ENCODE measurements at places on chromosomes 3 and 15.

DNA sequence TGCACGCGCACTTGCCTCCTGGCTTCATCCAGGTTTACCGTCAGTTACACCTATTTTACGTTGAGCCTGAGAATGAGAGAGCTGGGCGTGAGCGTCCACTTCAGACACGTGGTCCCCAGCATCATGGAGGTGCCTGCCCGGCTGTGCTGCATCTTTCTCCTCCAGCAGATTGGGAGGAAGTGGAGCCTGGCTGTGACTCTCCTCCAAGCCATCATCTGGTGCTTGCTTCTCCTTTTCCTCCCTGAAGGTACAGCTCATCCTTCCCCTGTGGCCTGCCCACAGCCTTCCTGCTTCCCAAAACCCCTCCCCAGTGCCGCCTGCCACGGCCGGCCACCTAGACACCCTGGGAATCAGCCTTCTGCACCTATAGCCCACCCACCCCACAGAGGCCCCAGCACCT lies 31.6 kb downstream of the SLC22A14 start:
- no peak for DNase-seq

DNA sequence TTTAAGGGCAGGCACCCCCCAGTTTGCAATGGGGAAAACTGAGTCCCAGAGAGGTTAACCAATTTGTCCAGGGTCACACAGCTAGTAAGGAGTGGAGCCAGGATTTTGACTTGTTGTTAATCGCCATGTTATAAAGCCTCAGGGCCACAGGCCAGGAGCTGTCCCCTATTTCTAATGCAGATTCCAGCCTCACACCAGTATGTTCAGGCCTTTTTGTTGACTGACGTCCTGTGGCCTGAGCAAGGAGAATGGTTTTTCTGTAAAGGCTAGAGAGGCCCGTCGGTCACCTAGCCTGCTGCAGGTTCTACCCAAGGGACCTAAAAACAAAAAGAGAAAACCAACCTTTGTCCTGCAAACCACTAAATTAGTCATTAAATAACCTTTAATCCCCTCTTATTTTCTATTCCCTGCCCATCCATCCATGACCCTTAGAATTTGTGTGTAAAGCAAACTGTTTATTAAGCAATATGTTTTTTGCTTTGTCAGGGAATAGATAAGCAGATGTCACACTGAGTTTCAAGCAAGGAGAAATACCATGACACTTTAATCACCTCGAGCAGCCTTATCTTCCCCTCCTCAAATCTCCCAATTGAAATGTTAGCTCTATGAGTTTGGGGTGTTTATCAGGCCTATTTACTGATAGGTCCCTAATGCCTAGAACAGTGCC lies 14.1 kb downstream of the ACOX2 start:
- DNase-seq = no peak

DNA sequence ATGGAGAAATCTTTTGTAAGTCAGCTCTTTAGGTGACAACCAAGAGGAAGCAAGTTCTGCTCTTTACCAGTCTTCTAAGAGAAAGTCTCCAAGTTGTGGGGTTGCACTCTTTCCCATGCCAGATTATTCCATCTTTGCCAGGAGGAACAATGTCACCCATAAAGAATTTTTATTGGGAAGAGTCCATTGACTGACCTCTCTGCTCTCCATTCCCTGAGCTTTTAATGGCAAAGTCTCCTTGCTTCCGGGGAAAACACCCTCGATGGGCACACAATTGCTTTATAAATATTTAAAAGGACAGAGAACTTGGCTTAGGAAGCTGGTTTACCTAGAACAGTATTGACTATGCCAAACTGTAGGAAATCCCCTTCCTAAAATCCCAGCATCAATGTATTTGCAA lies 19.9 kb upstream of the UBE2E1 start:
- no peak for DNase-seq

DNA sequence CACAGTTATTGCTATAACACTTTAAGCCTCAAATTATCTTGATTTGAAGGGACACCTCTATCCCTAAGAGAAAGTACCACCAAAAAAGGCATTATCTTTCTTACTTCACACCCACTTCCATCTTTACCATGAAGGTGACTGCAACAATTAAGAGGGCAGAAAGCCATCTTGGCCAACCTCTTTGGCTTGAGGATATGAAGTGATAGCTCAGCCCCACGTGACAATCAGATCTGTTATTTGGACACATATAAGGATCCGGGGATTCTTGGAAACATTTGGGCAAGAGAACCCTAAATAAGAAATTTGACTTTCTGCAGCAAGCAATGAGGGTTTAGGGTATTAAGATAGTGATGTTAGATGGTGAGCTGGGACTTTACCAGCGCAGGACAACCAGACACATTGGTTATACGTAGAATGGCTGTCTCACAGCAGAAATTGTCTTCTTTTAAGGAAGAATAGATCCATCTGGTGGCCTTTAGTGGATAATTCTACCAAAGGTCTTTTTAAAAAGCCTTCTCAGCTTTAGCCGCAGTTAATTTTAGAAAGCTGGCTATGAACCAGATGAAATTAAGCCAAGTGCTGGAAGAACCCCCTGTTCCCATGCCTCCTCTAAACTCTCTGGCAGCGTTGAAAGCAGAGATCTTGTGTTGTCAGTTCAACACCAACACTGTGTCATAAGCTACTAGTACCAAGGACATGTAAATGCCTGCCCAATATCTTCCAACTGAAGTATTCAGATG lies 12.3 kb downstream of the HCLS1 start:
- DNase-seq = no peak

GRCh38 chr3:120022729-120023128 lies 71.5 kb downstream of the GSK3B start:
- DNase-seq = no peak

DNA sequence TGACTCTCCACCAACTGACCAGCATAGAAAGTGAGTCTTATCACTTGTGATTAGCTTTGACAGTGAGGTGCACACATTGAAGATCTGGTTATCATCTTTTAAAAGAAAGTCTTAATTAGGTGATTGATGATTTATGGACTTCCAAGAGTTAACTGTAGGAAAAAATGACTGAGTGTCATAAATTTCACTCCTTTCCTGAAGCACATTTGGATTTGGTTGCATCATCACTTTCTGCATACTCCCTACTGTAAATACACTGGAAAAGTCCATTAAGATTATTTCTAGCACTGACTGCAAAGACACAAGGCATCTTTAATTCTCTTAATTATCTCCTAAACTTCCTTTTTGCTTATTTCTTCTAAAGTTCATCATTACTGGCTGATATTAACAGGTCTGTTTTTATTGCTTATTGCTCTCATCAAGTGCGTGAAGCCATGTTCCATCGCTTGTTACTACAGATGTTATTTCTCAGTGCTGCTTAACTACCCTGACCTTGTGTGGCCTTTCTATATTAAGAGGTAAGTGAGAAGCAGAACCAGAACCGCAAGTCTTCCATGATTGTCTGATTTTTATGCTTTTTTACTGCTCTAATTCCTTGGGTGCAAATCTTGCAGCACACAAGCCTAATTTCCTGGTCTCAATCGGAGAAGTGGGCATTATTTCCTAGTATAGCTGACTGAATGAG lies 153.2 kb downstream of the MEIS2 start:
- DNase-seq = no peak

DNA sequence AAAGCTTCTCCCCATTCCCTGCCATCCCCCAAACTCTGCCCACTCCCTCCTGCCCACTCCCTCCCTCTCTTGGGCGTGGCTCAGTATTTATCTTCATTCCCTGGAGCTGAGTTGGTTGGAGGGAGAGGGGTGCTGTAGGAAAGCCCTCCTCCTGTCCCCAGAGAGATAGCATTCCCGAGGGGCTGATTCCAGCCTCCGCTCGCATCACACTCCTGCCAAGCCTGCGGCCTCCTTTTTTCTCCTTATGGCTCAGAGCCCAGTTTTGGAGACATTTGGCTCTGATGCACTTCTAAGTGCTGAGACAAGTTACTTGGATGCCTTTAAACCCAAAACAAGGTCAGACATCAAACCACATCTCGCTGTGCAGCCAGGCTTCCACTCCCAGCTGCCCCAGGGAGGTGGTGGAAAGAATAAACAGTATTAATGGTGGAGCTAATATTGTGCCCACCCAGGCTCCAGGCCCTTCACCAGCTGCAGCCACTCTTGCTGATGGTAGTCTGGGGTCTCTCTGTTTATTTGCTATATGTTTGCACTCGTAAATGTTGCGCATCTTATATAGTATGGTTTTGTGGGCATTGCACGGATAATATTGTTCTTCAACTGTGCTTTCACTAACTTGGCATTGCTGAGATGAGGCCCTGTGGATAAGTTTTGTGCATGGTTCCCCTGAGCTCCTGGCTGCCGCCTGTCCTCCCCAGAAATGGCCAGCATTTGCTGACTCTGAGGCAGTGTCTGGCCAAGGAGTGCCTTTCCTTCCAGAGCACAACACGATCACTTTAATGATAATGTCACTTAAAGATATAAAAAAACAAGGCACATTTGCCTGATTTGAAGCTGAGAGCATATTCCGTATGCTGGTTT lies 157.2 kb downstream of the LRRC28 start:
- no peak for DNase-seq

GRCh38 chr3:171396048-171396447 lies 64.2 kb downstream of the TNIK start:
- no peak for DNase-seq

- no peak for DNase-seq
Measured at GRCh38 chr15:73802431-73803041, 49.4 kb upstream of the INSYN1 start.

- DNase-seq = no peak
Measured at GRCh38 chr3:88775026-88775690, 332.3 kb upstream of the EPHA3 start.

GRCh38 chr3:160831401-160831800 lies 75.4 kb downstream of the PPM1L start:
- no peak for DNase-seq

DNA sequence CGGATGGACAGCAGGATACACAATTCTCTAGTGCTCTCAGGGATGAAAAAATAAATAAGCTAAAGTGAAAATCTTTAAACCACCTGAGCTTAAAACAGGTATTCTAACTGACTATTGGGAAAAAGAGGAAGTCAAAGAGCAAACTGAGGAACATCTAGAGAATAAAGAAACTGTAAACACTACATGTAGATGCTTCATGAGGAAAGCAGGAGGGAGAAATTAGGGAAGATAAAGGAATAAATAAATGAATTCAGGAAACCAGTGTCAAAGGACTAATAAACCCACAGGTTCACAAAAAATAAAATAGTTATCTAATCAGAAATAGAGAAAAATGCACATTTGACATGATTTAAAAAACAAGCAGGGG lies 525 bp upstream of the MCCC1 start:
- DNase-seq = no peak

DNA sequence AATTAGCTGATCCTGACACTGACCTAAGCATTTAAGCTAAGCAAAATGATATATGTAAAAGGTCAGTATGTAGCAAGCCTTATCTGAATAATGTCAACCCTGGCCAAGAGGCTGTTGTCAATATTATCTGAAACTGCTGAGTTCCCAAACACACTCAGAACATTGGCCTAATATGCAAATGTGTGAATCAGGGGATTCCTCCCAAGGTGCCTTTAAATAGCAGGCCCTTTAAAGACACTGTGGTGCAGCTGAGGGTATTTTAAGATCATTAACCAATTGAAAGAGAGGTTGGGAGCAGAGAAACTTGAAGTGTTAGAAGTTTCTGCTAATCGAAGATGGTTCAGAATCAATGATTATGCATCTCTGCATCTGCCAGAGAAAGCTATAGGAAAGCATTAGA lies 207.0 kb downstream of the NTRK3 start:
- DNase-seq = no peak

DNA sequence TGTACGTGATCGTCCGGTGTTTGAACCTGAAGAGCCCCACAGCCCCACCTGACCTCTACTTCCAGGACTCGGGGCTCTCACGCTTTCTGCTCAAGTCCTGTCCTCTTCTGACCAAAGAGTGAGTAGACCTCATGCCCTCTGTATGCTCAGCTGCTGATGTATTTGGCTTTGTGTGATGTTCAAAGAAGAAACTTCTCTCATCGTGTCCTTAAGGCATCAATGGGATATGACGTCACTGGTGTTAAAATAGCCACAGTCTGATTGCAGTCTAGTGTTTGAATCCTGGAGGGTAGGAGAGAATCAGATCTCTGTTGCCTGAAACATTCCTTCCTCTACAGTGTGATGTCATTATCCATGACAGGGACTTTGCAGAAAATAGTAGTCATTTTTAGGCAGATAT lies 28.1 kb downstream of the ABHD2 start:
- no peak for DNase-seq

All from HEK293T (cell line).